ENCODE measurements at places on chromosomes 4 and X. TPM values are rescaled to one million over a fixed set of nuclear protein-coding genes. Genes with fewer than 3 reads are reported as not detected.

The F8 gene
- total RNA-seq: 1.1 TPM

The PABPC5 gene
- total RNA-seq: 0.90 TPM

The KLHL13 gene
- 13.6 TPM for total RNA-seq

The GLRA3 gene
- not detected for total RNA-seq

The FOXR2 gene
- total RNA-seq: not detected

The XAGE2 gene
- not detected for total RNA-seq

The SSX2 gene
- total RNA-seq: not detected

The OCRL gene
- 20.6 TPM for total RNA-seq

The PPEF1 gene
- total RNA-seq: not detected

The COX7B2 gene
- total RNA-seq: not detected

The ZNF141 gene
- total RNA-seq: 4.7 TPM

The DRP2 gene
- total RNA-seq: 6.9 TPM

The ITGB1BP2 gene
- 3.0 TPM for total RNA-seq

The EREG gene
- total RNA-seq: 0.36 TPM

The ENPP6 gene
- not detected for total RNA-seq

The SPANXN4 gene
- total RNA-seq: not detected

The CXCL13 gene
- not detected for total RNA-seq

The P2RY4 gene
- total RNA-seq: not detected

The CSAG1 gene
- not detected for total RNA-seq

The LRCH2 gene
- total RNA-seq: 8.1 TPM

Data from IMR-90 (cell line).